Stimulated activated CD8-positive, alpha-beta memory T cell treated with anti-CD3 and anti-CD28 coated beads, Interleukin-15, amount 100 ng/mL, for 4 hours (primary cell): ENCODE measurements at places on chromosomes 7 and 10.

- DNase-seq: no peak
Observed at GRCh38 chr7:149724661-149725425, 48.5 kb downstream of the ZNF467 start.

DNA sequence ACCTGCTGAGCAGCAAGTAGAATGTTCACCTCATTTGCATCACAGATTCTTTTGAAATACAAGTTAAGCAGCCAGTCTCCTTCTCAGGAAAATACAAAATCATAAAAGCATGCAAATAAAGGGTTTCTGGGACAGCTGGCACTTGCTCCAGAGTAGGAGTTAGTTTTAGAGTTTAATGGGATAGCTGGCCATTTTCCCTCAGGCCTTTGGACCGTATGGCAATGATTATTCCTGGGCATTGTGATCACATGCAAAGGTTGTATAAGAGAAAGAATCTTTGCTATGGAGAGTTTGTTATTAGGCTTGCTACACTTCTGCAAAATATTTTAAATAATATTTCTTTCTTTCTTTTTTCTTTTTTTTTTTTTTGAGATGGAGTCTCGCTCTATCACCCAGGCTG is 240.8 kb downstream of the CDK14 start:
- DNase-seq: no peak

- no peak for DNase-seq
Observed at GRCh38 chr10:90912854-90913479, 7.9 kb downstream of the ANKRD1 start.

DNA sequence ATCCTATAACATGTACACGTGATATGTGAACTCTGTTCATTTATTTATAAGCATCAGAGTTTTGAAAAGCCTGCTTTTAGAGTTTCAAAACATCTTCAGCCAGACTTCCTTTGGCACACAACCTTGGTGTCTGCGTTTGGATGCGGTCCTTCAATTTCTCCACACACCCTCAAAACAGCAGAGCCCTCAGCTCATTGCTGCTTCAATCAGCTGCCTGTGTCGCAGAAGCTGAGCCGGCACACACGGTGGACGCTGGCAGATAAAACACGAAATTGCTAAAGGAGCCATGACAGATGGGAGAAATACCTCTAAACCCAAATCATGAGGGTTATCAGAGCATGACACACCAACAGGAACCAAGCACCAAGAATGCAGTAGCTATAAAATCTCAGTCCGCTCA is 396.4 kb upstream of the AKR1E2 start:
- DNase-seq: no peak

- no peak for DNase-seq
Observed at GRCh38 chr10:50318129-50318528, 66.8 kb upstream of the ASAH2 start.

DNA sequence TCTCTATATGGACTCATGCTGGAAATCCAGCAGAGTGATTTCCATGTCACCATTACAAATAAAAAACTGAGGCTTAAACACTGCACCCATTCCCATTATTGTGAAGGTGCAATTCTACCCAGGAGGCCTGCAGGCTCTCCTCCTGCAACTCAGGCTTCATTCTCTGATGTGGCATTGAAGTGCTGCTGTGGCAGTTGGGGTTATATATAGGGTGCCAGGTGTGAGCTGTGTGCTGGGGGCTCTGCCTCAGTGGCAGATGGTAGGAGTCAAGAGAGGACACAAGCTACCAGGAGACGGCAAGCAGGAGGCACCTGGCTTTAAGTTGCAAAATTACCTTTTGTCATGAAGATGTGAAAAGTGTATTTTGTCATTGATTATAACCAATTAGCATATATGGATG is 21.3 kb downstream of the ZNF107 start:
- DNase-seq: no peak

GRCh38 chr7:106047184-106047583 is 64.9 kb downstream of the SYPL1 start:
- DNase-seq: no peak

- no peak for DNase-seq
Observed at GRCh38 chr7:4724648-4725013, 42.5 kb downstream of the FOXK1 start.

- no peak for DNase-seq
Observed at GRCh38 chr7:105098863-105099515, 85.0 kb downstream of the KMT2E start.

GRCh38 chr10:103757531-103758293 is 97.7 kb downstream of the SH3PXD2A start:
- DNase-seq: peak; percentile 46

DNA sequence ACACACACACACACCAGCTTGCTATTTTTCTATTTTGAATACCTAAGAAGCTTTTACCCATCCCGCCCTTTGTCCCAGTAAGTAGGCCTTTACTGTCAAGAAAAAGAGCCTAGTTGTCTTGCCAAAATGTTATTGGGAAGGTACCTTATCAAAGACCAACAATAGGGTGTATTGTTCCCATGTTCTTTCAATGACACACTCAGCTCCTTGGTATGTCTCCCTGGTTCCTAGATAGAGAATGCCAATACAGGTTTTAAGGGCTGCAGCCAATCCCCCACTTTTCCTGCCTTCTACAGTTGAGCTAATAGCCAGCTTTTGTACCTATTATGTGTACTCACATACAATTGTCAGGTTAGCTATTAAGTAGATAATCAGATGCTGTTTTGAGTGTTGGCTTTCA is 92.0 kb upstream of the LRRTM3 start:
- DNase-seq: no peak

GRCh38 chr10:21014141-21014540 is 117.0 kb upstream of the NEBL start:
- DNase-seq: no peak

DNA sequence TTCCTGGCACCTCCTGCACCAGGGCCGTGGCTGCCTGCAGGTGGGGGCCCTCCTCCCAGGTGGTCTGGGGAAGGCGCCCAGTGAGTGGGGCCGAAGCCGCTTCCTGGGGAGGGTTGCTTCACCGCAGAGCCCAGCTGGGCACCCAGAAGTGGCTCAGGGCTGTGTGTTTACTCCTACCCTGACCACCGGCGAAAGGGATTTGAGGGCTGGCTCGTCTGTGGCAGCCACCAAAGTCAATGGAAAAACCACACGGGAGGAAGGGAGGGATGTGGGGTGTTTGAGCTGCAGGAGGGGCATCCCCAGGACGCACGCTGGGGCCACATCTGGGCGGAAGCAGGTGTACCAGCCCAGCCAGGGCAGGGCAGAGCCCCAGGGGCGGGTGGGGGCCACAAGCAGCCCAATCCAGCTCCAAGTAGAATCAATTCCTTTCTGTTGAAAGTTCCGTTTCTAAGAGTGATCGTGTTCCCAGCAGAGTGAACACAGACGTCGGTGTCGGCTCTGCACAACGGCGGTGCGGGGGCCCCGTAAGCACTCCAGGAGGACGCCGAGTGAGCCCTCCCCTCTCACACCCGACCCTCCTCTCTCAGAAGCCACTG is 69.9 kb downstream of the FOXL3 start:
- DNase-seq: no peak

DNA sequence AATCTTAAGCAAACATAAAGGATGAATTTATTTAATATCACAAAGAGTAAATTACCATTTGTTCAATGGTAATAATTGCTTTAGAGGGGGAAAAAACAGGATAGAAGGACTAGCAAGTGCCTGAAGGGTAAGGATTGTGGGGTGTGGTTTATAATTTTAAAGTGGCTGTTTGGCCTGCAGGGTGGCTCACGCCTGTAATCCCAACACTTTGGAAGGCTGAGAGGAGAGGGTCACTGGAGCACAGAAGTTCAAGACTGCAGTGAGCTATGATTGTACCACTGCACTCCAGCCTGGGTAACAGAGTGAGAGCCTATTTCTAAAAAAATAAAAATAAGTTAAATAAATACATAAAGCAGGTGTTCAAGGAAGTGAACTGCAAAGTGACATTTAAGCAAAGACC is 199.9 kb upstream of the AHR start:
- no peak for DNase-seq

DNA sequence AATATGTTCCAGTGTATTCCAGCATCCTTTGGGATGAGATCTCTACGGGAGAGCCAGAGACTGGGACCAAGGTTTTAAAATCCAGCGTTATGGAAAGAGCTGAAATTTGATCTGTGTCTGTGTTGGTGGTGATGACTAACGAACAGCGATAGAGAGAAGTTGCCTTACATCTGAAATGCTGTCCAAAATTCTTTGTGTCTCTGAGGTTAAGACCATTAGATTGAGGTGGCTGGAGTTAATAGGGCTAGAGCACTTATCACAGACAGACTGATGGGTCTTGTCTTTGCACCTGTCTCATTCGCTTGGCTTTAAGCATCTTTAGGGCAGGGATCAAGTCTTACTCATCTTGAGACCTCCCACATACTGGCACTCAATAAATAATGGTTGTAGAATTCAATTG is 41.0 kb upstream of the RAPGEF5 start:
- DNase-seq: no peak

- DNase-seq: no peak
Observed at GRCh38 chr10:71710519-71710918, 9.1 kb downstream of the C10orf105 start.

GRCh38 chr10:17412323-17412722 is 42.1 kb downstream of the ST8SIA6 start:
- no peak for DNase-seq

- no peak for DNase-seq
Observed at GRCh38 chr10:62053860-62054259, 152.4 kb downstream of the ARID5B start.

DNA sequence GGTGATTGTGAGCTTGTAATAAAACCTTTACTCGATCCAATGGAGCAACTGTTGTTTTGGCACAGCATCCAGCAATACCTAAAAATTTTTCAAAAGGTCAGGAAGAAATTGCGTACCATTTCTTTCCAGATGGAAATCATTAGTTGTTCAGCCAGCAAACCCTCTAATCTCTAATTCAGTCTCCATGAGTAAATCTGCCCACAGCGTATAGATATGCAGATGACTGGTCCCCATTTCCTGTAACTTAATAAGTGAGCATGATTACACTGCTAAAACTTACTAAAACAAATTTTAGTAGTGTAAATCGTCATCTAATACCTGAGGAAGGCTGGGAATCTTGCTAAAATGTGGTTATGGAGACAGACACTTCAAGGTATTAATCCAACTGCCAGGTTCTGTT is 10.6 kb downstream of the SLC25A16 start:
- no peak for DNase-seq

DNA sequence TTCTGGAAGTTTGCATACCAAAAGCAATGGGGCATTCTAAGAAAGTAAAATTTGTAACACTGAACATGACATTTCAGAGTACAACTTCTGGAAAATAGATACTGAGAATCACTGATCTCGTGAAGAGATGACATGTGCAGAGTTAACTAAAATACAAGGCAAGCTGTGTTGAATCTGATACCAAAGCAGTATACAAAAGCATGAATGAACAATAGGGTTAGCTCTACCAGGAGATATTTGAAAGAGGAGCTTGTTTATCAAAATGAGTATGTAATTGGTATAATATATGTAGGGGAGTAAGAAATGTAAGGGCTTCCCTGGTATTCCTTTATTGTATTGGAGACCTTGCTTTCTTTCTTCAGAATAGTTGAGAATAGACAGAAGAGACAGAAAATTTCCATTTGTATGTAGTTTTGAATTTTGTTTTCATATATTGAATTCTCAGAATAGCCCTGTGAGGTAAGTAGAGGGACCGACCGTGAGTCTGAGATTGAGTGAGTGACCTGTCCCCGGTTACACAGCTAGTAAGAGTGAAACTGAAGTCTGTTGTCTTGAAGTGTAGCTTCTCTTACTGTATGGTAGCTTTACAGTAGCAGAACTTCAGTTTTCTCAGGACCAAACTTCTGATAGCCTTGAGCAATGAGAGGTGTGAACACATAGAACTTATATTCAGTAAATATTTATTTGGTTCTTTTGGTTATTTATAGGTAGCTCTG is 5.0 kb downstream of the HBP1 start:
- no peak for DNase-seq

DNA sequence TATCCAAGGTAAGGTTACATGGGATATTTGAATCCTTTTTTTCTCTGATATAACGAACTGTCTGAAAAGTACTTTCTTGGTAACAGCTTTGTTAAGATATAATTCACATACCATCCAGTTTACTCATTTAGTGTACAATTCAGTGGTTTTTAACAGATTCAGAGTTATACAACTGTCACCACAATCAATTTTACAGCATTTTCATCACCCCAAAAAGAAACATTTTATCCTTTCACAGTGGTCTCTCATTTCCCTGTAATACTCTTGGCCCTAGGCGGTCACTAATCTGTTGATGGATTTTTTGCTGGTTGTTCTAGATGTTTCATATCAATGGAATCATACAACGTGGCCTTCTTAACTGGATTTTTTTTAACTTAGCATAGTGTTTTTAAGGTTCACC is 91.6 kb downstream of the GLCCI1 start:
- DNase-seq: no peak

- no peak for DNase-seq
Observed at GRCh38 chr10:132131581-132132420, 54.9 kb upstream of the DPYSL4 start.

DNA sequence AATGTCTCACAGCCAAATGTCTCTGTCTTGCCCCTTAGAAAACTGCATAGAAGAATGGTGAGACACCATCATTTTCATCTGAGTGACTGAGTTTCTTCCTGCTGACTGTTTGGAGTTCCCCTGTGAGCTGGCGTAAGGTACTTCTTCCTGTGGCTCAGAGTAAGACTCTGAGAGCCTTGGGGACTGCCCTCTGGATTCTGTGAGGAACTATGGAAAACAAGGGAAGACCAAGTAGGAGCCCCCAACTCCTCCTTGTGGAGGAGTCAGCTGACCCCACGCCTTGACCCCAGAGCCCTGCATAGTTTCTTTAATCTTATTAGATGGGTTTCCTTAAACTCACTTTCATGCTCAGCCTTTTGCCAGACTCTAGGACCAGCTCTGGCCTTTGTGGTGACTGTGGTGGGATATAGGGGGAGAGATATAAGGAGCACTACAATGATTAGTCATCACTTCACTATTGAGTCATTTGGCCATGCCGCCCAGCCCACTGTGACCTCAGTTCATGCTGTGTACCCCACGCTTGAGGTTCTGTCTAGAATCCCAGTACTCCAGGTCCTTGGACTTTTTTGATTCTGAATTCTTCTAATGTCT is 51.8 kb upstream of the FAM133B start:
- DNase-seq: peak; percentile 23

DNA sequence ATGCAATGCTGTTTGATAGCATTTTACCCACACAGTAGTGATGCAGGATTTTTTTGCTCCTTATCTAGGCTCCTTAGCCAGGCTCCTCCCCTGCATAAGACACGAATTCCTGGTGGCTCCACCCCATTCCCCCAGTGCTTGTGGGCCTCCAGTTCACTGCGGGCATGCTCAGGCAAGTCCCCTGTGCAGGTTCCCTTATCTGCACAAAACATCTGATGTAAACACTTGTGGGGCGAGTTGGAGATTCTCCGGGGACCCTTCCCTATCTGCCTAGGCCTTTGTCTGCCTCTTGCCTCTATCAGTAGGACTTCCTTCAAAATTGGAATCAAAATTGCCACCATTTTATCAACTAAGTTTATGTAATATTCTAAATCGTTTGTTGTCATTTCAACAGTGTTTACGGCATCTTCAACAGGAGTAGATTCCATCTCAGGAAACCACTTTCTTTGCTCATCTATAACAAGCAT is 5.4 kb upstream of the STK17A start:
- no peak for DNase-seq
